GM12878 (cell line): ENCODE measurements at places on chromosomes 5 and 9. TPM values are rescaled to one million over a fixed set of nuclear protein-coding genes. Genes with fewer than 3 reads are reported as not detected.

DNA sequence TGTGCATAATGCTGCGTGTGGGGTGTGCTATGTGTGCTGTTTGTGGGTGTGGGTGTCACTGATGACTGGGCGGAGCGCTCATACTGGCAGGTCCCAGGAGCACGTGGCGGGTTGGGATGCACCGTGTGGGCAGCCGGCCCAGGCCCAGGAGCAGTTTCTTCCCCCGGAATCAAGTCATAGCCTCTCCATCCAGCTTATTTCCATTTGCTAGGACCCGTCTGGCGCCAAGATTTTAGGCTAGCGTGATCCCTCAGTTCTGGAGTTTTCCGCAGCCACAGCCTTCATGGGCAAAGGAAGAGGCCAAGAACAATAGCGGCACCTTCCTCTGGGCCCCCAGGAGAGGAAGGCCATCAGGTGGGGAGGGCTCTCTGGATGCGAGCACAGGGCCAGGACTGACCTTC lies 43.3 kb upstream of the NEURL1B start:
- no peak for DNase-seq
- H3K27ac ChIP-seq = no peak overlapping the region
- peaks cover 4% of the 10 kb centered on the region for H3K27me3 ChIP-seq
- H3K4me3 ChIP-seq = no peak overlapping the region
- no peaks in the 10 kb centered on the region for H3K4me1 ChIP-seq

GRCh38 chr9:114827641-114828302 lies 21.9 kb upstream of the TNFSF15 start:
- H3K27ac ChIP-seq = no peak overlapping the region
- DNase-seq = no peak
- no peak overlapping the region for H3K4me3 ChIP-seq
- no peaks in the 10 kb centered on the region for H3K27me3 ChIP-seq
- no peaks in the 10 kb centered on the region for H3K36me3 ChIP-seq

- DNase-seq = no peak
- no peaks in the 10 kb centered on the region for H3K36me3 ChIP-seq
- H3K27ac ChIP-seq = no peak overlapping the region
- no peaks in the 10 kb centered on the region for H3K4me1 ChIP-seq
- H3K27me3 ChIP-seq = no peaks in the 10 kb centered on the region
- H3K4me3 ChIP-seq = no peak overlapping the region
Measured at GRCh38 chr9:77462066-77462465, 186.1 kb downstream of the GNA14 start.

DNA sequence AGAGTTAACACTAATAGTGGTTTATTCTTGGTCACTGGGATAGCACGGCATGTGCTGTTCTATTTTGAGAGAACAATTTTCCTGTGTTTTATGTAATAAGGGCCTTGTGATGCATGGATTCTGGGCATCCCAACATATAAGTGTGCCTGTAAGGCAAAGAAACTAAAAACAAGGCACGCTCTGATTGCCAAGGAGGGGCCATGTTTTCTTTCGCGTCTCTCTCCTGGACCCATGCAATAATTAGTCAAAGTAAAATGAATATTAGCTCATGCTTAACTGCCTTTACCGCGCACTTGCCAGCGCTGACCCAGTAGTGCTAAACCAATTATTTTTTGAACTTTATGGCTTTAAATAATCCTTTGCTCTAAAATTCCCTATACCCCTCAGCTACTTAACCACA lies 140.9 kb downstream of the PSAT1 start:
- H3K36me3 ChIP-seq = no peaks in the 10 kb centered on the region
- DNase-seq = no peak
- no peaks in the 10 kb centered on the region for H3K4me1 ChIP-seq
- no peaks in the 10 kb centered on the region; the same call in none of the 2 replicates for H3K27me3 ChIP-seq
- no peak overlapping the region for H3K27ac ChIP-seq

Gene PGM5
- total RNA-seq = 0.19 and 0.28 TPM in 2 replicates
